A549 treated with Hydrocortisone at 1 μM for 4 hours (cell line): ENCODE measurements at places on chromosomes 4 and X. TPM values are rescaled to one million over a fixed set of nuclear protein-coding genes. Genes with fewer than 3 reads are reported as not detected.

TMEM156 gene
- total RNA-seq, result 17.9 to 22.8 TPM (median 21.0 TPM) in 5 replicates

VEGFD gene
- 0.10 to 0.41 TPM (median 0.26 TPM) in 5 replicates for total RNA-seq

MYOZ2 gene
- total RNA-seq, result not detected in 5 replicates

FRAS1 gene
- total RNA-seq, result 2.0 to 3.3 TPM (median 2.6 TPM) in 5 replicates

FAM120C gene
- total RNA-seq, result 4.0 to 6.3 TPM (median 5.3 TPM) in 5 replicates

SEPTIN11 gene
- total RNA-seq, result 27.8 to 56.4 TPM (median 37.6 TPM) in 5 replicates
